ENCODE measurements at places on chromosomes 5 and 9. TPM values are rescaled to one million over a fixed set of nuclear protein-coding genes. Genes with fewer than 3 reads are reported as not detected.

- peak overlapping the region; percentile 97 for H3K27ac ChIP-seq
- H3K4me1 ChIP-seq: peaks cover 22% of the 10 kb centered on the region
- H3K27me3 ChIP-seq: no peaks in the 10 kb centered on the region
- no peaks in the 10 kb centered on the region for H3K36me3 ChIP-seq
- peak; percentile 45 for DNase-seq
These were observed 1037.3 kb upstream of the ACO1 start for GRCh38 chr9:31347082-31347617.

DNA sequence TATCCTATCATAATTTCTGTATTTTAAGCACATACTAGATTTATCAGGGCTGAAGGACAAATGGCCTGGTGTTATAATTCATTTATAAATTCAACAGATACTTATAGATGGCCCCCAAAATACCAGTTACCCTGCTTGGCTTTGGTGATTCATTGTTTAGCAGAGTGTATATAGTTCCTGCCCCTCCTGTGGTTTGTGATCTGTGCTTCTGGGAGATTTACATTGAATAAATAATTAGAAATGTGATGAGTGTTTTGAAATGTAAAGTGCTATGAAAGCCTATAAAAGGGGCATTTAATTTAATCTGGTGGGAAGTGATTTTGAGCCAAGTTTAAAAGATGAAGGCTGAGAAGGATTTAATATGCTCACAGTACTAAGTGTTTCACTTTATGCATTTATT, 36.7 kb upstream of the ZCCHC7 start:
- H3K4me3 ChIP-seq: no peak overlapping the region
- H3K27ac ChIP-seq: no peak overlapping the region
- DNase-seq: no peak
- peaks cover 23% of the 10 kb centered on the region for H3K36me3 ChIP-seq

DNA sequence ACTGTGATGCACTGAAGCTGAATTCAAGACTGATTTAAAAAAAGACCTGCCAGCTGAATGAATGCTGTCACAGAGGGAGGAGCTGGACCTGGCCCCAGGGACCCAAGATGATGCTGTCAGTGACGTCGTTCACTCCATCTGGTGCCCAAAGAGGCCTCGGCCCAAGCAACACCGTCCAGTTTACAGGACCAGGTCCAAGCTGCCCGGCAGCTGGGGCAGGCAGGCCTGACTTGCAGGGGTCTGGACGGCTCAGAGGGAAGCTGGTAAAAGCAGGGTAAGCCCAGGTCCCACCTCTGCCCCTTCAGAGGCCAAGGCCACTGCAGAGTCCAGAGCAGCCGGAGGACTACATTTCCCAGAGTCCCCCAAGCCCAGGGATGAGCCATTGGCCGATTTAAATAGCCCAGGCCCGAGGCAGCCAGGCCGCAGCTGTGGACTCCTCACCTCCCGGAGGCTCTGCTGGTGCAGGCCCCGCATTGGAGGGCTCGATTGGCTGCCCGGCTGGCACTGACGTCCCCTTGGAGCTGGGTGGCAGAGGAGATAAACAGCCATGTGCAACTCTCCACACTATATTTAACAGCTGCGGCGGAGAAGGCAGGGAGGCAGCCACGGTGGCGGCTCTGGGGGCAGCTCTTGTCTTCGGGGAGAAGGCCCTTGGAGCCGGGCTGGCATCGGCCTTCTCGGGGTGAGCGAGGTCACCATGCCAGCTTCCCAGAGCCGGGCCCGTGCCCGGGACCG, at the start of gene PLPP7:
PLPP7 (plus strand) TSS at position 423 of the 735 bp plus-strand sequence; CDS start at position 698, 275 bp downstream.
- DNase-seq: no peak
- H3K36me3 ChIP-seq: no peaks in the 10 kb centered on the region

- H3K4me1 ChIP-seq: no peaks in the 10 kb centered on the region
- no peak for DNase-seq
- no peak overlapping the region for H3K4me3 ChIP-seq
- no peaks in the 10 kb centered on the region for H3K27me3 ChIP-seq
- no peak overlapping the region for H3K27ac ChIP-seq
- no peaks in the 10 kb centered on the region for H3K36me3 ChIP-seq
These were observed 493.0 kb downstream of the CAAP1 start for GRCh38 chr9:26399556-26399955.

DNA sequence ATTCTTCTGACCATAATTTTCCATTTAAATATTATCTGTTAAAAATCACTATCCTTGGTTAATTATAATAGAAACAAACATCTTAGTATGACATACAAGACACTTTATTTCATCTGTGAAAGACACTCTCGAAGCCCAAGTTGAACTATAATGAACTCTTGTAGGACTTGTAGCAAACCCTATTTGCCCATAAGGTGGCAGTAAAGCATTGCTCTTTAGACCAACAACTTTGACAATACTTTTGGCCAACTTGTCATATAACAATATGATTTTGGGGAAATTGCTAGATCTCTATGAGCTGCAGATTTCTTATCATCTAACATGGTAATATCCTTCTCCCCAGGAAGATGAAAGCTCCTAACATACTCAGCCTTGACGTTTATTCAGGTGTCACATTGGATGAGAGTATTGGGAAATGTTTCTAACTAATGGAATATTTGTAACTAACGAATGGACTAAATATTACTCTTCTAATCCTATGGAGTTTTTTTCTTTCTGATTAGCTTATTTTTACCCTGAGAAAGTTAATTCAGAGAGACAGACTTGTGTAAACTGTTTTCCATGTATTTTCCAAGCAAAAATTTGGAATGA, 11.0 kb downstream of the SPINK14 start:
- H3K27ac ChIP-seq: no peak overlapping the region
- DNase-seq: no peak
- no peak overlapping the region for H3K4me3 ChIP-seq
- no peaks in the 10 kb centered on the region for H3K36me3 ChIP-seq

DNA sequence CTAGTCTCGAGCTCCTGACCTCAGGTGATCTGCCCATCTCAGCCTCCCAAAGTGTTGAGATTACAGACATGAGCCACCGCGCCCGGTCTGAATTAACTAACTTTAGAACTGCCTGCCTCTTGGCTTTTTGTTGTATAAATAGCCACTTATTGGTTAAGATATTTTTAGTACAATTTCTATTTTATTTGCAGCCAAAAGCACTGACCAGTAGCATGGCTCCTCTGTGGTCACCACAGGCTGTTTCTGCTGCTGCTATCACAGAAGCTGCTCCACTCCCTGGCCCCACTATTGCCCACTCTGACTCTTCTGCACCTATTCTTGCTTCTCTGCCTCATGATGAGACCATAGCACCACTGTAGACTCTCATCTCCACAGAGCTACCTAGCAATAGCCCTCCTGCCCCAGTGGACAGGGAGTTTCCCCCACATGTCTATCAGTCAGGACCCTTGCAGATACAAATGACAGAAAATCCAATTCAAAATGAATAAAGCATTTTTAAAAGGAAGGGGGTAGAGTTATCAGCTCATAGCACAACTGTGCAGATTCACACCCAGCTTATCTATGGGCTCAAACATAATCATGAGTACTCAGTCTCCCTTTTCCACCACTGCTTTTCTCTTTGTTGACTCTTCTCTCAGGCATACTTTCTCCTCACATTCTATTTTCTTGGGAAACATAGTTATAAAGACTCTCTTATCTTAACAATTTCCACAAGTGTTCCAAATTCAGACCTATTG, 151.8 kb upstream of the EPB41L4A start:
- H3K36me3 ChIP-seq: no peaks in the 10 kb centered on the region
- H3K4me1 ChIP-seq: no peaks in the 10 kb centered on the region
- no peak overlapping the region for H3K4me3 ChIP-seq
- DNase-seq: no peak

DNA sequence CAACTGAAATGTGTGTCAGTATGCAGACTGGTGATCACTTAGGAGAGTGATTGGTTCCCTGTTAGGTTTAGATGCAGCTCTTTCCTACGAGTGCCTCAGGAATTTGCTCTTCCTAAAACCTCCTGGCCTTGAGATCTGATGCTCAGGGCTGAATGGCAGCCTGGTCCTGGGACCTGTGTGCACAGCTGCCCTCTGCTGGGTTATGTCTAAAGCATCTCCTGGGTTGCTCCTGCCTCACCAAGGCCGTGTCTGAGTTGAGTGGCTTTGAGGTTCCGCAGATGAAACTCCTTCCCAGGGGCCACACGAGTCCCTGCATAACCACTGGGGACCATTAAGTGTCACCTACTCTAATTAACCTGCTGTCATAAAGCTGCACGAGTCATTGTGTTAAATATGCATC, 59.5 kb downstream of the MVB12B start:
- no peaks in the 10 kb centered on the region for H3K4me1 ChIP-seq
- no peaks in the 10 kb centered on the region for H3K27me3 ChIP-seq
- no peak overlapping the region for H3K4me3 ChIP-seq
- H3K27ac ChIP-seq: no peak overlapping the region

GRCh38 chr9:126309427-126310189, 17.0 kb upstream of the MVB12B start:
- H3K36me3 ChIP-seq: no peaks in the 10 kb centered on the region
- peaks cover 5% of the 10 kb centered on the region for H3K27me3 ChIP-seq
- H3K4me3 ChIP-seq: no peak overlapping the region
- no peak overlapping the region for H3K27ac ChIP-seq

DNA sequence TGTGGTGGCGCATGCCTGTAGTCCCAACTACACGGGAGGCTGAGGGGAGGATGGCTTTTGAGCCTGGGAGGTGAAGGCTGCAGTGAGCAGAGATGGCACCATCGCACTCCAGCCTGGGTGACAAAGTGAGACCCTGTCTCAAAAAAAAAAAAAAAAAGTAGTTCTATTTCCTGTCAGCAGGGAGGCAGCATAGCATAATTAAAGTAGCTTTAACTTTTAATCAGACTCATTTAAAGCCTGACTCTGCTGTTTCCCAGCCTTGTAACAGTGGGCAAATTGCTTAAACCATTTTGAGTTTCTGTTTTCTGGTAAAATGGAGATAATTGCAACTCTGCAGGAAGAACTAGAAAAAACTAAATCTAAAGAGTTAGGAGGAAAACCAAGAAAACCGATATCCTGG, 31.2 kb downstream of the CNOT6 start:
- H3K27ac ChIP-seq: no peak overlapping the region
- H3K4me3 ChIP-seq: no peak overlapping the region
- H3K36me3 ChIP-seq: no peaks in the 10 kb centered on the region
- H3K4me1 ChIP-seq: peaks cover 6% of the 10 kb centered on the region

Gene PCAT7
- total RNA-seq: not detected

Gene PLEKHG4B
- not detected for total RNA-seq

Gene CDKN2A
- total RNA-seq: 3.6 TPM

Gene PCDHA12
- not detected for total RNA-seq

Measured in T-cell (primary cell).